ENCODE measurements at places on chromosomes 6 and 20.

DNA sequence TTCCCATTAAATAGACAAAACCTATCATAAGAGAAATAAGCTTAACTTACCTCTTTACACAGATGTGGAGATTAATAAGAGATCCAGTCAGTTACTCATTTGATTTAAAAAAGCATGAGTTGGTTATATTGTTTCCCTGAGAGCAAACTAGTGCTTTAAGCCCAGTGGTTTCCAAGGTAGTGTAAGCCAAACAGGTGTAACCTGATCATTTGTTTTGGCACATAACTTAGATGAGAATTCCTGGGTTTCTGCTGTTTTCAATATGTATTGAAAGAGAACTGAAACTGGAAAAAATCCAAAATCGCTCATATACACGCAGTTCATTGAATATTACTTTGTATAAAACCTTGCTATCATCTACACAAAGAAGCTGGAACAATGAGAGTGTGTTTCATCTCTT, 30.5 kb upstream of the SMIM8 start:
- DNase-seq = no peak

- no peak for DNase-seq
These were observed 36.6 kb upstream of the DUSP22 start for GRCh38 chr6:255751-256083.

DNA sequence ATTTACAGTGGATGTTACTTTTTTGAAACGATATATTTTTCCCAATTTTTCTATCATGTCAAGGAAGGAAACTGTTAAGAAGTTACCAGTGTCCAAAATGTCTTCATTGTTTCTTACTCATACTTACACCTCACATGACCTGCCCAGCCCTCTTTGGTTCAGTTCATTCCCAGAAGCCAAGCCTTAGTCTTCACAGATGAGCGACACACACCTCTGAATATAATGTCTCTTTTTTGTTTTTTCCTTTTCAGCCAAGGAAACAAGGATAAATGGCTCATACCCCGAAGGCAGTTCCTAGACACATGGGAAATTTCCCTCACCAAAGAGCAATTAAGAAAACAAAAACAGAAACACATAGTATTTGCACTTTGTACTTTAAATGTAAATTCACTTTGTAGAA, 225.2 kb downstream of the SMOC2 start:
- DNase-seq = no peak

GRCh38 chr6:72621291-72622093, at the start of gene KCNQ5:
Gene KCNQ5, plus strand, starts transcription at chr6:72622064.
- no peak for DNase-seq

DNA sequence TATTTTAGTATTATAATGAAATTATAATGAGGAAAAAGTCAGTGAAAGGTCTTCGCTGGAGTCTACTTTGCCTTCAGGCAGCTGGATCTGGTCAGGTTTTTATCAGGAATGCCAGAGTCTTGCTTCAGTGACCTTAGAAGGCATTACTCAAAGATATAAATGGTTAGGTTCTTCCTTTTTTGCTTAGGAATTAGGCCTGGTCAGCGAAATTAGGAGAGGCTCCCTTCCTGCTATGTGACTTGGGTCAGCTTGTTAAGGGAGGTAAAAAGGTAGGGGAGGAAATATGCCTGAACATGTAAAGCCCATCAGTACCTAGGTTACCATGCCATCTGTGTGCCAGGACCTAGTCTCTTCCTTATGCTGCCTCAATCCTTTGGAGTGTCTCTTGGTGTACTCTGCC, 115.1 kb downstream of the OTOR start:
- DNase-seq = no peak

DNA sequence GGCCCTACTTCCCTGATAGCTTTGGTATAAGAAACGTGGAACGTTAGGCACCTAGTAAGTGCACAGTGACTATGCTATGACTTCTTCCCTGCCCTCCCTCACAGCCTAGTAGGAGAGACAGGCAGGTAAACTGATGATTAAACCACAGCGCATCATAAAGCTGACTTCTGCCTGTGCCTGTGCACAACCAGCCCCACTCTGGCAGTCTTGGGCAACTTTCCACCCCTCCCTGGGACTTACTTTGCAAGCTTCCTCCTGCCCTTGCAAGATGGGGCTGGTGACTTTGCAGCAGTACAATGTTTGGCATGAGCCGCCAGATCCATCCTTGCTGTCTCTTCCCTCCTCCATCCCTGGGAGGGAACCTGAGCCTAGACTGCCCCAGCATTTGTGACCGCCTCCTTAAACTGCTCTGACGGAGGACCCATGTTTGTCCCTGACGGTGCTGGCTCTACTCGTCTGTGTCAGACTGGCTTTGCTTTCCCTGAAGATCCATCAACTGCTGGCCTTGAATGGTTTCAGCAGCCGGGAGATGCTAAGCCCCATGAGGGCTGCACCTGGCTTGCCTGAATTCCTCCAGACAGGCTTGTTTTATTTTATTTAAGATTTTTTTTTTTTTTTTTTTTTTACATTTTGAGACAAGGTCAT, 36.1 kb downstream of the EFCAB8 start:
- no peak for DNase-seq

GRCh38 chr6:139699911-139700310, 325.5 kb upstream of the CITED2 start:
- DNase-seq = no peak

DNA sequence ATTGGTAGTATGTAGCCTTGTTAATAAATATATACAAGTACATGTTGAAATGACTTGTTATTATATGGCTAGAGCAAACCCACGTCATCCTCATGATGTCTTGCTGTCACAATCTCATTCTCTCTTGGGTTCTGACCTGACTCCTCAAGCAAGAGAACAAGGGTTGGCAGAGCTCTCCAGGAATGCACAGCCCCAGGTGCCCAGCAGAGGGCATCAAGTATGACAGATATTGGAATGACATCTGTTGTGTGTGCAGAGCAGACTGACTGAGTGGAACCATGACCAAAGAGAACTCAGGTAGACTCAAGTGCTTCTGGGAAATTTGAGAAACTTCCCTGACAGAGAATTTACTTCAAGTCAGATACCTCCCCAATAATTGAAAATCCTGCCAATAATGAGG, 90.6 kb downstream of the PAX1 start:
- DNase-seq = no peak

DNA sequence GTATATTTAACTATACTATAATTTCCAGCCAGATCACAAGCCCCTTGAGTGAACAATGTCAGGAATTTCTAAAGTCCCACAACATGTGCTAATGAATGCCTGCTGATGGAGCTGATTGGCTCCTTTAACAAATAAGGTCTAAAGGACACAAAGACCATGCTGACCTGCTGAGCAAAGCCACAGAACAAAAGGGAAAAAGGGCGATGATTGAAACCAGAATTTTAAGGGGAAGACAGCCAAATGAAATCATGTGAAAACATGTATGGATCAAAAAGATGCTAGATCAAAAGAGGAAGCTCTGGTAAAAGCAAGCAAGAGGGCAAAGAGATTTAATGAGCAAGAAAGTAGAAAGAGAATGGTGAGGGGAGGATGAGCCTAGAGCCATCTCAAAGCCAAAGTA, 105.6 kb downstream of the DCDC2 start:
- DNase-seq = no peak

GRCh38 chr20:47927944-47928343, 142.7 kb upstream of the SULF2 start:
- DNase-seq = no peak

- DNase-seq = no peak
These were observed 1131.7 kb upstream of the EYS start for GRCh38 chr6:66838764-66839163.

GRCh38 chr6:17032988-17033634, 68.7 kb upstream of the STMND1 start:
- no peak for DNase-seq

DNA sequence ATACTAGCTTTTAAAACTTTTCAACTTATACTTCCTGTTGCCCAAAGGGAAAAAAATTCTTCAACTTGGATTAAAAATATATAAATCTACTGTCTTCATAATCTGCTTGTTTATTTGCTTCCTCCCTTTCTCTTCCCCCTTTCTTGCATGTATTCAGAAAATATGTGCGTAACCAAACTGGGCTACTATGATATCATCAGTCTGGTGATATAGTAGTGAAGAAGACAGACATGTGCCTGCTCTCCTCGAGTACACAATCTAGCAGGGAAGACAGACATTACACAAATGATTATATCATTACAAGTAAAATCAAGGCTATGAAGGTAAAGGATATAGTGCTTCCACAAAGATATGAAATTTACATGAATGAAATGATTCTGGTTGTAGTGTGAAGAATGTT, 31.0 kb downstream of the IBTK start:
- DNase-seq = no peak

DNA sequence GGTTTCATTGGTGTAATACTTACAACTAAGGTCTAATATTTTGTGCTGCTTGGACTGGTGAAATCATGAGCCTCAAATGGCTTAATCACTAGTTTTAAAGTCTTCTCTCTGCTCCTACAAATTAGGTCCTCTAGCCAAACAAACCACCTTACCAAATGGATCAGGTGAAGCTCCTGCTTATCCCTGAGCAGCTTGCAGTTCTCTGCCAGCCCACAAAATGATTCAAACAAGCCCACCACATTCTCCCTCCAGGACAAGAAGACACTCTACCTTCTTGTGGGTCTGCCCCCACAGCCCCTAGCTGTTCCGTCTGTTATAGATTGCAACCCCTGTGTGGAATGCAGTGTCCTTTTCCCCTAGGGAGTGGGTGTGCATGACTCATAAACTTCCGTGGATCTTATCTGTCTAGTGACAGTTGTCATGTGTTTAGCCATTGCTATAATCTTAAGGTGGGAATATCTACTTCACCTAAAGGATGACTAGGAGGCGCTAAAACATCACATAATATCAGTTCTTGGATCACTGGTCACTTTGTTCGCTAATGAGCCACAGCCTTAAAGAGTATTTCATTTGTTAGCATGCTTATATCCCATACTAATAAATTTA, 940.5 kb upstream of the MANEA start:
- no peak for DNase-seq

DNA sequence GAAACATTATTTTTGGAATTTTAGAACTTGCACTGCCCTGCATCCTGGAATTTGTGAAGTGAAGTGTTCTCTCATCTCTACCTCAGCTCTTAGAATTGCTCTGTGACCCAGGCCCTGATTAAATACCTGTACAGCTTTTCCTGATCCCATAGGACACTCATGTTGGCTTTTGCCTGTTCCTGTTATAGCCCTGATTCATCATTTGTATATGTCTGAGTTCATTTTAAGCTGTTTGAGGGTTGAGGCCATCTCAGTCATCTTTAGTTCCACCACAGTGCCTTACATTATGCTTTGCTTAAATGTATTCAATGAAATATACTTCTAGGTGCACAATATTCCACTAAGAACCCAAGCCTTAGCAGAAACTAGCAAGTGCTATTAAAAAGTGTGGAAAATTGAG, 26.4 kb downstream of the ZFAND3 start:
- no peak for DNase-seq

DNA sequence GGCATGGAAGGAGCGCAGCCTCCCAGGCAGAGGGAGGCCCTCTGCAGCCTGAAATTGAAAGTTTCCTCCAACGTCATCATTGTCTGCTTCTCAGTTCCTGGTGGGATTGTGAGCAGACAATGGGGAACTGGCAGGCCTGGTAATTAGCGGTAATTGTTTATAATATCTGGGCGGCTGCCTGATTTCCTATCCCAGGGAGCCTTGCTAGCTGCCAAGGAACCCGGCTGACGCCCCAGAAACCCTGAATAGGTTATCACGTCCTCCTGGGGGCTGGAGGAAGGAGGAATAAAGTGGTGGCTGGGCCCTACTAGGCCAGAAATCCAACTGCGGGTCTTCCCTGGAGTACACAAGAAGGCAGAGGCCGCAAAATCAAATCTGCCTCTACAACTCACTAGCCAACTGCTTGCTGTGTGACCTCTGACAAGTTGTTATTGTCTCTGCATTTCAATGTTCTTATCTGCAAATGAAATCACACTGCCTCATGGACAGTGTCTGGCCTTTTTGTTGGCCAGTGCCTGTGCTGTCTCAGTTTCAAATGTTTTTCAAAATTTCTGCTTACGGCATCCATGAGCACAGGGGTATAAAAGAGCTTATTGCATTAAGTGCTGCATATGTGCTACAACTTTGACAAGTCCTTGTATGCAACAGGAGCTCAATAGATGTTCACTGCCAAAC, 16.9 kb downstream of the KCNK15 start:
- no peak for DNase-seq

DNA sequence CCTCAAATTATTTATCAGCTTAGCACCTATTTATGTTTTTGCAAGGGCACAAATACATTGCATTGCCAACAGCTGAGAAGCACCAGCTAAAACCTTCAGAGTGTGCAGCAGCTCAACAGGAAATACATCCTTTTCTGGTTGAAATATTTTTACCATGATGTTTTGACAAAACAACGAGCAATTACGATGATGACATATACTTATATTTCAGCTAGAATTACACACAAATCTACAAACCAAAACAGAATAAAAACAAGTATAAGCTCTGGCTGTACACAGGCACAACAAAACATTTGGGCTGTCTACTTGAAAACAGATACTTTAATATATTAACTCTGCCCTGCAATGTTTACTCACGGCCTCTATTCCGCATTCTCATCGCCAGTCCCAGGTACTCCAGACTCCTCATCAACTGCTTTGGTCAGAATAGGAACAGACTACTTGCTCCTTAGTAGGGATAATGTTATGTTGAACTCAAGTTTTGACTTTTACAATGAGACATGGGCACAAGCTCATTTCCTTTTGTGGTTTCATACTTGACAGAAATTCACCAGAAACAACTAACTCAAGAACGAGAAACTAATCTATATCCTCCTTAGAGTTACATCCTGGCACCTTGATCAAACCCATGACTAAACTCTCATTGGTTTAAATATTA, 377.6 kb downstream of the ESR1 start:
- no peak for DNase-seq

DNA sequence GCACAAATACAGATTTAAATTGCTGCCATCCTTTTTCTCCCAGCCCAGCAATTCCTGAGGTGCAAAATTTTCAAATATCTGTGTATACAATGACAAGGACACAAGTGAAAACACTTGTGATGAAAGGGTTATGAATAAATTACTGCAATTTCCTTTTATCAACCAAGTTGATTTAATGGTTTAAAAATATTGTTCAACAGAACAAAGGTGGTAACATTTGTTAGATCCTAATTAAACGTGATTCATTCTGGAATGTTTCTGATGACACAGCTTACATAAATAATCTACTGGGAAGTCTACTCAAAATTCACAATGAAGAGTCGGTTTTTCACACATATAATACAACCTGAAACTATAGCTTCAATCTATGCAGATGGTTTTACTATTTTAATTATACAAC, 17.1 kb downstream of the B4GALT5 start:
- DNase-seq = no peak

DNA sequence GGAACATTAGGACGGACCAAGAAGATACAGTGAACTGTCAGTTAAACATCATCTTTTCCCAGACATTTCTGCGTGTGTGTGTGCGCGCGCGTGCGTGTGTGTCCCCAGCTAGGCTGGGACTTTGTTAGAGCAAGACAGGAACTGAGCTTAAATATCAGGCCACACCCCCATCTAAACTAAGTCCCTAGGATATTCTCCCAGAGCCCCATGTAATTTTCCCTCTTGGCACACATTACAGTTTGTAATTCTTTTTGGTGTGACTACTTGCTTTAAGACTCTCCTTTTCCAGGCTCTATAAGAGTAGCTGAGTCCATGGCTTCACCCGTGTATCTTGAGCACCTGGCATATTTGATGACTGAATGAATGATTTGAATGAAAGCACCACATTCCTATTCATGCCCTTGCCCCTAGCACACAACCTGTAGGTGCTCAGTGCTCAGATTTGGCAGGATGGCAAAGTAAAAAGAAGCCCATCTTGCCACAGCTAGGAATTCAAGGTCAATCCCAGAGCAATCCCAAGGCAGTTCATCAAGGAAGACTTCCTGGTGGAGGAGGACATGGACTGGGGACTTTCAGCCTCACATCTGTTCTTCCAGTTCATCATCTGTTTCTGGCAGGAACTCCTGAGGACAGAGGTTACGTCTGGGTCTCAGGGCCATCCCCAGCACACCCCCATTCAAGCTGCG, 69.2 kb downstream of the MRPL14 start:
- no peak for DNase-seq
